IPS DF 19.7 (cell line): ENCODE measurements at places on chromosomes 5 and 9.

DNA sequence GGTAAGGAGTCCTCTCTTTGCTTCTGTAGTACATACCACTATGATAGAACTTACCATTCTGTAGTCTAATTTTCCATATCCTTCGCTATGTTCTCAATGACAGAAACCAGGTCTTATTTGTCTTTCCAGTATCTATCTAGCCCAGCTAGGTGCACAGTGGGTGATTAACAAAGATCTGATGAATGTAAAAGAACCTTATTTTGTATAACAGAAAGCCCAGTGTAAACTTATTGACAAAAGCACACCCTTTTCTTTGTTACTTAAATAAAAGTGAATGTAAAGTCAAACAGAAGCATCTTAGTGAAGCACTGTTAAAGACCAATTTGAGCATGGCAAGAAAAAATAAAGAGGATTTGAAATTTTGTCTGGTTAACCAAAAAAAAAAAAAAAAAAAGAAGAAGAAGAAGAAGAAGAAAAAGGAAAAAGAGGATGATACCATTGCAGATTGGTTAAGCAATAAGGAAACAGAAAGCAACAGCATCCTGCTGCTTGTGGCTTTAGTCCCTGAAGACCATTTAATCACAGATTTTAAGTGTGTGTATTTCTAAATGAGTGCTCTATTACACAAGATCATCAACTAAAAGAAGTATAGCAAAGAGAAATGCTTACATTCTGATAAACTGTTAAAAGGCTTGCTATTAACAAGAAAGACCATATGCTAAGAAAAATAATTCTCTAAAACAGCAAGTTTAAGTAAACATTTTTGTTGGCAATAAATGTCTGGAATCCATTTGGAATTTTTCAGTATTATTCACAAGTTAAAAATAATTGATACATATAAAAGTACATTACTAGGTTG lies 21.2 kb downstream of the MEGF9 start:
- no peak for DNase-seq

DNA sequence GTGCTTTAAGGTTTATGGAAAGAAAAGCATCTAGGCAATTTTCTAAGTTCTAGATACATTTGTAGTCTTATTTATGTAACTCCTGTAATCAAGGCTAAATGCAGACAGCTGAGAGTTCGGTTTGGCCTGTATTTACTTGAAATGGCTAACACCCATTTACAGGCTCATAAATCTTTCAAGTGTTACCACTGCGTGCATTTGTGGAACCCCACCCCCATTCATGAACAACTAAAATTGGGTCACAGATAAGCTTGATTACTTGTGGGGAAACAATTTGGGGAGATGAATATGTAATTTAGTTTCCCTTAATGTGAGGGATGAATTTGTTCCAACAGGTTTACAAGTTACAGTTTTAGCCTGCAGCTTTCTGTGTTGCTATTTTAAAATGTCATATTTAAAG lies 360.6 kb downstream of the ARRDC3 start:
- no peak for DNase-seq

DNA sequence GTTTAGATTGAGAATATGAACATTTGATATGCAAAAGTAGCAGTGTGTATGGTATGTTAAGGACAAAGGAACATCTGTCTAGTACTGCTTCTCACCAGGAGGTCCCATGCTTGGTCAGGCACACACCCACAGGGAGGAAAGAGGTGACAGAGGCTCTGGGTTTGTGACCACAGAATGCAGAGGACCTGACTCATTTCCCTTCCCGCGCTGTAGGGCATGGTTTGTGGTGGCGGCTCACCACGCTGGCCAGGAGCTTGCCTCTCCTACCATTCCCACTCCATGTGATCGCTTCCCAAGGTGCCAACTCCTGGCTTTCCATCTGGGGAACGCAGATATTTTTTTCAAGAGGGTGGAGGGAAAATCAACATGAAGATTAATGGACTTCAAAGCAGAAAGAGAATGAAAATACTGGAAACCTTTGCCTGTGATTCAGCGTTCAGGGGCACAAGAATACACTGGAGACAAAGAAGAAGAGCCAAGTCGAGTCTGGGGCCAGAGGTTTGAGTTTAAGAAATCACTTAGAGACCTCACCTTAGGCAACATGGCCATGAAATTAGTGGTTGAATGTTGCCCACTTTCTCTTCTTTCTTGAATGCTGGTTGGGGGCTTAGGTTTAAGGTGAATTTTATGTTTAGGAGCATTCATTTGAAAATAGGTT lies 477.8 kb downstream of the CCDC171 start:
- no peak for DNase-seq

- no peak for DNase-seq
Observed at GRCh38 chr5:176830995-176831423, 20.6 kb downstream of the UNC5A start.

- no peak for DNase-seq
Observed at GRCh38 chr9:105073147-105073546, 145.2 kb upstream of the ABCA1 start.

DNA sequence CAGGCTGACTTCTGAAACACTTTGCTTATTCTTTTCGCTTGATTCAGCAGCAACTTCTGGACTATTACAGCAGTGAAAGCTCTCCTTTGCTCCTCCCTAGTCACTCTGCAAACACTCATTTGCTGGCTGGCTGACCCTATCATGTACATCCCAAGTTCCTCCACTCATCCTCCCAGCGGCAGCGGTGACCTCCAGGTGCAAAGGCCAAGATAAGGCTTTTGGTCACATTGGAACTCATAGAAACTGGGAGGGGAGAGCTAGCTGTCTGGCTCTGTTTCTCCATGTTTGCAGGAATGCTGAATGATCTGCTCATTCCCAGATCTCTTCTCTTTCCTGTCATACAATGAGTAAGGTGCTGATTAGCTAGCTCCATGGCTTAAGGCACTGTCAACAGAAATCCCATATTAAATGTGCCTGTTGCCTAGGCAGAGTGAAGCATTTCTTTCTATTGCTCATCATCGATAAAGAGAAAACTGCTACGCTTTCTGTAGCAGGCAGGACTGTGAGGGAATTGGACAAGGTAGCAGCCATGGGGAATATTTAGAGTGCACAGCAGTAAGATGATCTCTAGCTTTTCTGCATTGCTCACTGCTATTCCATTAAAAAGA lies 250.5 kb upstream of the PDE4D start:
- DNase-seq = no peak

- no peak for DNase-seq
Observed at GRCh38 chr5:5460311-5460710, 37.8 kb downstream of the ICE1 start.

GRCh38 chr5:22372826-22373660 lies 480.1 kb downstream of the CDH12 start:
- DNase-seq = no peak

- no peak for DNase-seq
Observed at GRCh38 chr9:23665051-23665450, 161.0 kb downstream of the ELAVL2 start.

DNA sequence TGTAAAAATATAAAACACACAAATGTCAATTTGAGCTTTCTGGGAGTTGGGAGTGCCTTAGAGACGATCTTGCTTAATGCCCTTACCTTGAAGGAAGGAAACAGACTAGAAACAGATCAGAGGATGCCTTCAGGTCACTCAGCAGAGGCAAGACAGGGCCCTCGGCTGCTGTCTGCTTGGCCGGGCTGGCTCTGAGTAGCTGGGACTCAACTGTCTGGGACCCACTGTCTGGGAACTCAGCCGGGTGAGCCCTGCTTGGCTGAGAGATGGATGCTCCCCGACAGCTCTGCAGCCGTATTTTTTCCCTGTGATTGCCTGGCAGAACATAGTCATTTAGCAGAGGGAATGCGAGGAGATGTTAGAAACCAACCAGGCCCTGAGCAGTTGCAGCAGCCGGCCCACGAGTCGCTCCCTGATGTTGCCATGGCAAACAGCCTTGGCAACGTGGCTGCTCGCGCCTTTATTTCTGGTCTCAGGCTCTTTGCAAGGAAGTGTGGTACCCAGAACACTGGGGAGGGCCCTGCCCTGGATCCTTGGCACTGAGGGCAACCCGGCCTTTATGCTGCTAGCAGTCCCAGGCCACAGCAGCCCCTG lies 10.9 kb downstream of the PPARGC1B start:
- DNase-seq = no peak

- no peak for DNase-seq
Observed at GRCh38 chr9:115923903-115924668, 229.5 kb upstream of the PAPPA start.

GRCh38 chr5:167967494-167968177 lies 323.8 kb upstream of the WWC1 start:
- no peak for DNase-seq

DNA sequence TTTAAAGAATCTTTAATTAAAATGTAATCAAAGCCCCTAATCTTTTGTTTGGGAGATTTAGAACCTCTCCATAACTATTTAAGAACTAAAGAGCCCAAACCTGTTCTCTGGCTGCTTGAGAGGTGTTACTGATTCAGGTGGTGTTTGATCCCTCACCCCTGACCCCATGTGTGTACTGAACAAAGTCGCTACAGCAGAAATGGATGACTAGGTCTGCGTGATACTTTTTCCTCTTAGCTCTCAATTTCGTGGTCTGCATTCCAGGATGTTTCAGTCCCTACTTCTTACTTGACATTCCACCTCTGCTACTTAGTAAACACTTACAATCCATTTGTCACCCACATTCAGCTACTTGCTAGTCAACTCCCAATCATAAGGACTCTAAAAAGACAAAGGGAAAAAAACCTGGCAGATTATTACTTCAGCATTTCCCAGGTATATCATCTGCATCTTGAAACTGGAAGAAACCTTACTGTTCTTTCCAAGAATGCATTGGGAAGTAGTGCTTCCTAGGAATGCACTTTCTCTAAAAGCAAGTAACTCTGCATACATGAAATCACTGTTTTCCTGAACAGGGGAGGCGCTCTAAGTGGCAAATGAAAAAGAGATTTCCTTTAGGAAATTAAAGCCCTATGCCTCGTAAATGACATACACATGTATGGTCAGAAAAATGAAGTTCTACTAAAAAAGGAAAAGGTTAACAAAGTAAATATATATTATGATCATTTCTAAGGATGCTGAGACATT lies 1091.6 kb downstream of the PTPRD start:
- DNase-seq = no peak

- DNase-seq = no peak
Observed at GRCh38 chr5:91670122-91670521, 287.0 kb upstream of the ARRDC3 start.

DNA sequence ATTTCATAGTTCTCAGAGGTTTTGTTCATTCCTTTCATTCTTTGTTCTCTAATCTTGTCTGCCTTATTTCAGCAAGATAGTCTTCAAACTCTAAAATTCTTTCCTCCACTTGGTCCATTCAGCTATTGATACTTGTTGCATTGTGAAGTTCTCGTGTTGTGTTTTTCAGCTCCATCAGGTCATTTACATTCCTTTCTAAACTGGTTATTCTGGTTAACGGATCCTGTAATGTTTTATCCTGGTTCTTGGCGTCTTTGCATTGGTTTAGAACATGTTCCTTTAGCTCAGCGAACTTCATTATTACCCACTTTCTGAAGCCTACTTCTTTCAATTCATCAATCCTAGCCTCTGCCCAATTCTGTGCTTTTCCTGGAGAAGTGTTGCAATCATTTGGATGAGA lies 45.1 kb upstream of the TXNDC8 start:
- no peak for DNase-seq

DNA sequence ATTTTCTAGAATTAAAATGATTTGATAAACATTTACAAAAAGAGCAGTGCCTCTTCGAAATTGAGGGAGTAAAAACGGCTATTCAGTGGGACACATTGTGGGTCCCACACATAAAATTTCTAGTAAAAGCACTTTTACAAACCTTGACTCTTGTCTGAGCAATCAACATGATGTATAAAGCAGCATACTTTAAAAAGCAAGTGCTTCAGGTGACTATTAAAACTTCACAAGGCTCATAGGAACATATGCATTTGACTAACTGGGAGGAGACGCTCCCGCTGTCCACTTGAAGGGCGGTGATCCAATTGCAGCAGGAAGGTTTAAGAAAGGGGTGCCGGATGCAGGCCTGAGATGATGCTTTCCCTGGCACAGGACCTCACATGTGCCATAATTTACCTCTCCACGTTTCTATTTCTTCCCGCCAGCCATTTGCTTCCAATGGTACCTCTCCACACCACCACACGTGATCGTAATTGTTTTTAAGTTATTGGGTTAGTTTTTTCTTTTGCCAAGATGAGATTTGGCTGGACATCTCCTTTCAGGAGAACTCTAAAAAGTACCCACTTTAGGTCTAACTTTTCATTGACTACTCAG lies 1.8 kb downstream of the MCTP1 start:
- DNase-seq = no peak
